ENCODE measurements at places on chromosomes 3 and 15.

DNA sequence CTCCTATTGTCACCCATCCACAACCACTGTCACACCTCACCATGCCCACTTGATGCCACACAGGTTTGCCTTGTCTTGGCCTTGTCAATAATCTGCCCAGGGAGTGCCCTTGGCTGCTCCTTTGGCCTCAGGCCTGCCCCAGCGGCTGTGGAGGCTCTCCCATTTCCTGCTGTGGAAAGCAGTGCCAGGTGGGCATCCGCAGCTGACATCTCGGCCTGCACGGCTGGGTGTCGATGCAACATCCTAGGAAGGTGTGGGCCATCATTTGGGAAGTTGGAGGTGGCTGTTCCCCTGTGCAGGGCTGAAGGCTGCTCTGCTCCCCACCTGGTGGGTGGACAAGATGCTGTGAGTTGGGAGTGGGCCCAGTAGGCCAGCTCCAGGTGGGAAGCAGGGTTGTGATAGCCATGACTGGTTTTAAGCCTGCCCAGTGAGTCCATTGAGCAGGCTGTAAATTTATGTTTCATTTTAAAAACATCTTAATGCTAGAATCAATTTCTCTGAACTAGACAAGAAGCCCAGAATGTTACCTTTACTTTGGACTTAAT is 12.5 kb downstream of the DNAH1 start:
- no peak for DNase-seq

GRCh38 chr3:110567029-110567428 is 504.6 kb upstream of the NECTIN3 start:
- no peak for DNase-seq

DNA sequence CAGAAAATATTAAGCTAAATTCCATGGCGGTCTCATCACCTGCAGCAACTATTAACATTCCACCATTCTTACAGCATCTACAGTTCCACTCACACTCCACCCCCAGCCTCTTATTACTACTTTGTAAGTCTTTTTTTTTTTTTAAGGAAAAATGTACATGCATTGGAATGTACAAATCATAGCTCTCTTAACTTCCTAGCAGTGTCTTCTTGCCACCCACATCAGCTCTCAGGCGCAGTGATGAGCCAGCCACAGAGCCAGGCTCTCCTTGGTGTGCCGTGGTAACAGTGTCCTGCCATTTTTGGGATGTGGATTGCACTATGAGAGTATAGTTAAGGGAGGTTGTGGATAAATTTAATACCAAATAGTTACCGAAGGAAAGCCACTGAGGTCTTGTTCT is 17.8 kb downstream of the ABHD17C start:
- no peak for DNase-seq

- DNase-seq: no peak
Observed at GRCh38 chr3:169405076-169405475, 258.4 kb downstream of the MECOM start.

DNA sequence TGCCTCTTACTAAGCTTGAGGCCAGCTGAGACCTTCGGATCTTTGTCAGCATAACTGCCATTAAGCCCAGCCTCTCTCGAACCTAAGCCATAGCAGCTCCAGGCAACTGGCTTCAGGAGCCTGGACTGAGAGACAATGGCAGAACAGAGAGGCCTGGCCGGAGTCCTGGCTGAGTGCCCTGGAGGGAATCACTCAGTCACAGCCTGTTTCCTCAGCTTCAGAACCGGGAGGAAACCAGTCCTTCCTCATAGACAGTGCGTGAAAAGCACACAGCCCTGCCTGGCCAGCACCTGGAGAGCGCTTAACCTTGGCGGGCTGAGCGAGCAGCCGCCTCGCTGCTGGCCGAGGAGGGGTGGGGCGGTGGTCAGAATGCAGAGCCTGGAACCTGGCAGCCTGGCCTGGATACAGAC is 21.6 kb downstream of the RNU5B-1 start:
- DNase-seq: no peak

DNA sequence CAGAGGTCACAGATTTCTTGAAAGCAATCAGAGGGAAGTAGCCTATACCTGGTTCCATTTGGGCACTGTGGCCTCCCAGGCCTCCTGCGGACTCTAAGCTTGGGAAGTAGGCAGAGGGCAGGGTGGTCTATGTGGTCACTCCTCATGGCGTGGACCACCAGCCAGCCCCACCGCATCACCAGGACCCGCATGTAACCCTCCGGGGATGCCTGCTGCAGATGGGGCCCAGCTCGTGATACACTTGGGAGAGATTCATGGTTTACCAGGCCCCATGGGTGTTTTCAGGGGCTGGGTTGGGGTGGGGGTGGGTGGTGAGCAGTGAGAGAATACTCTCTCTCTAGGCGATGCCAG is 123.7 kb downstream of the ASB7 start:
- DNase-seq: no peak

- no peak for DNase-seq
Observed at GRCh38 chr3:59116233-59116537, 66.4 kb upstream of the CFAP20DC start.

GRCh38 chr15:36785396-36785795 is 206.0 kb downstream of the CDIN1 start:
- no peak for DNase-seq

- no peak for DNase-seq
Observed at GRCh38 chr15:77346245-77347036, 73.5 kb downstream of the PEAK1 start.
